ENCODE measurements at places on chromosomes 6 and 20.

- no peak overlapping the region for H3K4me3 ChIP-seq
- H3K27me3 ChIP-seq: no peaks in the 10 kb centered on the region
- peaks cover 26% of the 10 kb centered on the region for H3K4me1 ChIP-seq
- peaks cover 42% of the 10 kb centered on the region for H3K36me3 ChIP-seq
- H3K27ac ChIP-seq: no peak overlapping the region
Observed at GRCh38 chr20:59183751-59184150, 20.1 kb downstream of the ZNF831 start.

GRCh38 chr20:15867899-15868298 is 705.3 kb downstream of the KIF16B start:
- no peaks in the 10 kb centered on the region for H3K36me3 ChIP-seq
- DNase-seq: no peak
- H3K4me1 ChIP-seq: no peaks in the 10 kb centered on the region
- H3K4me3 ChIP-seq: no peak overlapping the region
- H3K27ac ChIP-seq: no peak overlapping the region
- no peaks in the 10 kb centered on the region for H3K27me3 ChIP-seq

GRCh38 chr6:51960419-51960818 is 127.0 kb downstream of the PKHD1 start:
- H3K4me1 ChIP-seq: no peaks in the 10 kb centered on the region
- H3K27me3 ChIP-seq: peaks cover 4% of the 10 kb centered on the region
- H3K36me3 ChIP-seq: no peaks in the 10 kb centered on the region

DNA sequence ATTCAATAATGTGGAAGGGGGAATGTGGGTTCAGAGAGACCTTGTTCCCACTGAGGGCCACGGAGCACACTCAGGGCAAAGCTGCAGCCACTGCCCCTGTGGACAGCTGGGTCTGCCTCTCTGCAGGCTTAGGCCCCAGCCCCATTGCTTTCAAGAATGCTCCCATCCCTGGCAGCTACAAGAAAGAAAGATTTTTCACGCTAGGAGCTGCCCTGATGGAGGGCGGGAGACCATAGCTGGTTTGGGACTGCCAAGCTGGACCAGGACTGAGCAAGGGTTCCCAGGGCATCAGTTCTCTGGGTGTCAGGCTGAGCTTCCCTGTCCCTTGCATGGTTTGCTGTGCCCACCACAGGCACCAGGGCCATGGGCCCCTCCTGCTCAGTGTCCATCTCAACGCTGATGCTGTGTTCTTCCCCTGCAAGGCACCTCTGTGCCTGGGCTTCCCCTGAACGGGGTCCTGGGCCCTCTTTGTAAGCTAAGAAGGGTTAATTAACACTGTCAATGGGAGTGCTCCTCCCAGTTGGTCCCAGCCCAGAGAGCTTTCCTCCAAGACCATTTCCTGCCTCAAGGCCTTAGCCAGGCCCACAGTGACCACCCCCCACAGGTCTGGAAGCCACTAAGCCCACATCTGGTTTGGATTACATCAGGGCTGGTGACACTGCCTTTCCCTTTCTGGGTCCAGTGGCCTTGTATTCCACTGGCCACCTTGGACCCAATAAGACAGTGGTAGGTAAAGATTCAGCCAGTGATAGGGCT is 8.4 kb downstream of the FOXS1 start:
- no peak overlapping the region for H3K27ac ChIP-seq
- peaks cover 5% of the 10 kb centered on the region for H3K27me3 ChIP-seq
- H3K4me1 ChIP-seq: peaks cover 12% of the 10 kb centered on the region
- DNase-seq: no peak
- H3K36me3 ChIP-seq: no peaks in the 10 kb centered on the region

DNA sequence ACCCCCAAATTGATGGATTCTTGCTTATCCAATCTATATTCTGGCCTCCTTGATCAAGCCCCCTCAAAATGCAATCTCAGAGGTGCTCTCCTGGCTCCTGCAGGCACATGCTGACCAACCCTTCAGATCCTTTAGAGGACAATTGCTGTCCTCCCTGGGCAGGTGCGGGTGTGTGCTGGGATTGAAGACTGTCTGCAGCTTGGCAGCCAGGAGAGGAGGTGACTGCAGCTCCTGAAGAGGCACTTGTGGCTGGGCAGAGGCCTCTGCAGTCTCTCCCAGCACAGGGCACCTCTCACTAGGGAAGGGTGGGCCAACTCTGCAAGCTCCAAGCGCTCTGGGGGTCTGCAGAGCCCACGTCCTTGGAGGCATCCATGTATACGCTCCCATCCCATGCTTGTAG is 28.5 kb downstream of the SUMO4 start:
- no peak overlapping the region for H3K4me3 ChIP-seq
- no peaks in the 10 kb centered on the region for H3K36me3 ChIP-seq
- H3K4me1 ChIP-seq: peaks cover 22% of the 10 kb centered on the region
- DNase-seq: no peak

DNA sequence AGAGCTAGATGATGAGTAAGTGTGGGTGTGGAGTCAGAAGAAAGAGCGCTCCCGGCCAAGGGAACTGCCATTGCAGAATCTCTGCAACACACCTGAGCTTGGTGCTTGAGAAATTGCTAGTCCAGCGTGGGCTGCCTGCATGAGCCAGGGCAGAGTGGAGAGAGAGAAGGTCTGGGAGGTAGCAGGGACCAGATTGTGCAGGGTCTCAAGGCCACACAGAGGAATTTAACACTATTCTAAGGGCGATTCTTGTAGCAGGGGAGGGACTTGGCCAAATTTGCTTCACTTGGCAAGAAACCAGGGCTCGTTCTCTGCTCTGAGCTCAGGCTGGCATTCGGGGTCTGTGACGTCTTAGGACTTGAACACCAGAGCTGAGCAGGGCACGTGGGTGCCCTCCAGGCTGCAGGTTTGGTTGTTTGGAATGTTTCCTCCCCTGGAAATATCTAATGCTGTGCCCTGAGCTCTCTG is 53.5 kb downstream of the BCAS4 start:
- no peak overlapping the region for H3K27ac ChIP-seq
- H3K36me3 ChIP-seq: no peaks in the 10 kb centered on the region
- H3K27me3 ChIP-seq: no peaks in the 10 kb centered on the region

DNA sequence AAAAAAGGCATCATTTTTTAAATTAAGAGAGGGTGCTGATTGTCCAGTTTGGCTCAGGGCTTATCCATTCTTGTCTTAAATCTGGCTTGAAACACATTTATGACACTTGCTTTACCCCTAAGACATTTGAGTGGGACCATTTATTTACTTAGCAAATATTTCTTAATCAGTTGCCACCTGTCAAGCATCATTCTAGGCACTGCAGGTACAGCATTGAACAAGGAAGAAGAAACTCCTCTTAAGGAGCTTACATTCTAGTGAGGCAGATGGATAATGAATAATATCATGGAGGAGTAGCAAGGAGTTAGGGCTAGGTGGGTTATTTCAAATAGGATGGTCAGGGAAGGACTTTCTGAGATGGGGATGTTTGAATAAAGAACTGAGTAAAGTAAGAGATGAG is 189.8 kb downstream of the UTRN start:
- no peak overlapping the region for H3K27ac ChIP-seq
- H3K4me1 ChIP-seq: no peaks in the 10 kb centered on the region
- H3K4me3 ChIP-seq: no peak overlapping the region
- H3K36me3 ChIP-seq: peaks cover 60% of the 10 kb centered on the region
- H3K27me3 ChIP-seq: no peaks in the 10 kb centered on the region

- H3K27ac ChIP-seq: no peak overlapping the region
- peaks cover 48% of the 10 kb centered on the region for H3K27me3 ChIP-seq
- DNase-seq: no peak
Observed at GRCh38 chr20:24459733-24460132, 9.7 kb upstream of the SYNDIG1 start.

GRCh38 chr6:144332177-144332576 is 47.0 kb downstream of the UTRN start:
- peaks cover 39% of the 10 kb centered on the region for H3K4me1 ChIP-seq
- H3K36me3 ChIP-seq: no peaks in the 10 kb centered on the region
- no peak overlapping the region for H3K27ac ChIP-seq
- H3K4me3 ChIP-seq: no peak overlapping the region
- DNase-seq: no peak

DNA sequence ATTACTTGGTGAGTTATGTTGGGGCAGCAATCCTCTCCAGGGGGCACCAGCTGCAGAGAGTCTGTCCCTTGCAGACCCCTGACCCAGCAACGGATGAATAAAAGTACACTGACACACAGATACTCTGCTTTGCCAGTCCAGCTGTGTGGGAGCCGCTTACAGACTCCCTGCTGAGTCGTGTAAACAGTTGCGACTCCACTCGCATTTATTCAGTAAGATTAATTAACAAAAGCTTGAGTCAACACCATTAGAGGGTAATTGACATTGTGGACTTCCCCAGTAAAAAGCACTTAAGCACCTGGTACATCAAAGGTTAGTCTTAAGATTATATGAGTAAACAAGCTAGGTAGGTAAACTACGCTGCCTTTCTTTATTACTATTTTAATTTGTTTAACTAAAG is 92.0 kb upstream of the TMEM181 start:
- no peak overlapping the region for H3K4me3 ChIP-seq
- H3K27ac ChIP-seq: no peak overlapping the region
- no peaks in the 10 kb centered on the region for H3K27me3 ChIP-seq
- peaks cover 7% of the 10 kb centered on the region for H3K36me3 ChIP-seq
- DNase-seq: no peak

DNA sequence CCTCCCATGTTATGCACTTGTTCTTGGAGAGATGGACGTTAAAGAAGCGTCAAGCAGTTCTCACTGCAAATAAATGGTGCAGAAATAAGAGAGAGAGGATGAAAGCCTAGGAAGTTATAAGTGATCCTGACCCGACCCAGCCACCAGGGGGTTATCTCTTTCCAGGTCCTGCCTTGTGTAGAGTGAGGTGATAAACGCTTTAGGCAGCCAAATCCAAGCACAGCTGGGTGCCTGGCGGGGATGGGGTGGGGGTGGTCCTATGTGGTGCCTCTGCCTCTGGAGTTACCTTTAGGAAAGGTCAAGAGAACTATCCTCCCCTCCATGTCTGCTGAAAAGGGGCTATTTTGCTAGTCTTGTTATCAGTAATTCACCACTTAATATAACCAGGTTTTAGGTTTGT is 9.2 kb upstream of the TFAP2A start:
- H3K36me3 ChIP-seq: peaks cover 12% of the 10 kb centered on the region
- DNase-seq: no peak
- H3K27me3 ChIP-seq: peaks cover 96% of the 10 kb centered on the region
- no peak overlapping the region for H3K4me3 ChIP-seq
- no peak overlapping the region for H3K27ac ChIP-seq

DNA sequence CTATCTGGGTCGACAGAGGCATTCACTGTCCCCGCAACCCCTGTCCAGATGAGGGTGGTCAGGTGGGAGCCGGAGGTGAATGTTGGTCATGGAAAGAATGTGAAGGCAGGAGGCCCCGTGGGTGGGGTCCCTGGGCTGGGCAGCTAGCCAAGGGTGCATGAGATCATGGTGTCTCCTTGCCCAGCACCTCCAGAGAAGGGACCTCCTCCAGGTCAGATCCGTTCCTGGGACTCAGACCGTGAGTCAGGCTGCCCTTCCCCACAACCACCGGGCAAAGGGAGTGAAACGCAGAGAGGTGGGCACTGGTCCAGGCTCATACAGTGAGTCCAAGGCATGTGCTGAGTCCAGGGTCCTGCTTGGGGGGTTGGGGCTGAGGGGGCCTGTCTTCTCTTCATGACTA is 3.5 kb downstream of the FOXS1 start:
- peaks cover 12% of the 10 kb centered on the region for H3K27me3 ChIP-seq
- no peak overlapping the region for H3K4me3 ChIP-seq
- H3K4me1 ChIP-seq: no peaks in the 10 kb centered on the region

GRCh38 chr20:33192912-33193501 is 24.1 kb upstream of the BPIFA3 start:
- H3K4me3 ChIP-seq: no peak overlapping the region
- no peak for DNase-seq
- no peak overlapping the region for H3K27ac ChIP-seq
- peaks cover 7% of the 10 kb centered on the region for H3K27me3 ChIP-seq
- H3K36me3 ChIP-seq: no peaks in the 10 kb centered on the region

DNA sequence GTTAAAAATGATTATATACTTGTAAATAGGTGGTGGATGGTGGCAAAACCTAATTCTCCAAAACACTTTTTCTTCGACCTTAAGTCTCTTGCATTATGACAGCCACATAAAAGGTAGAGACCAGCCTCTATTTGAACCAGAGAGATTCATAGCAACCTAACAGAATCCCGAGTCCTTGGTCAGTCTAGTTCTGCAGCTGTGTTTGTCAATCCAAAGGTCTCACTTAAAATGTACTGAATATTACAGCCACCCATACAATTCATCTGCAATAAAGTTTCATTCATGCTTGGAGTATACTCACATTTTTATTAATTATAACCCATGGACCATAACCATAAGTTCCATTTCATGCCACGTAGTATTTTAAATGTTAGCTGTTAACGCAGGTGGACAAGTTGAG is 87.2 kb downstream of the EPM2A start:
- no peaks in the 10 kb centered on the region for H3K27me3 ChIP-seq
- DNase-seq: no peak
- H3K36me3 ChIP-seq: no peaks in the 10 kb centered on the region
- no peak overlapping the region for H3K4me3 ChIP-seq

DNA sequence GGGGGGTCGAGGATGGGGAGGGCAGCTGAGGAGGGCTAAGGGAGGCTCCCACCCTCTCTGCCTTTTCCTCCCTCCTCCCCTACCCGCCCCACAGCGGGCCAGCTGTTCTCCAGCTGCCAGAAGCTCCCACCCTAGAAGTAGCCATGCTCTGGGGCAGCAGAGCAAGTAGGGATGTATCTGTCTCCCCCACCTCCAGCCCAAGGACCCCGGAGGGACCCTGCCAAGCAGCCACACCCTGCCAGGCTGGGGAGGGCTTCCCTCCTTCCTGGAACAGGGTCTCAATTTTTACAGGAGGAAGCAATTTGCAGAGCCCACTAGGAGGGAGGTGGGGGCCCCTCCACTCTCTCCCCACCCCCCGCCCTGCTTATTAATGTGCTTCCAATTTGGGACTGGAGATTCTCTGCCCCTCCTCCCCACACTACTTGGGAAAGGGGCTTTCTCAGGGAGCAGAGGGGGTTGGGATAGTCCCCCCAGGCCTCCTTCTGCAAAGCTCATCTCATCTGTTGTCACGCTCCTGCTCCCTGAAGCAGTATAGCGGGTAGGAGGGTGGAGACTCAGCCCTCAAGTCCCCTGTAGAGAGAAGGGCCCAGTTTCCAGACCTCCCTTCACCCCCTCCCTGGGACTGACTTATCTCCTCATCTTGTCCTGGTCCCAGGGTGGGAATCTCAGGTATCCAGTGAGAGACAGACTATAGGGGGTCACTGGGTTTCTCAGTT is 4.5 kb downstream of the TEAD3 start:
- peaks cover 59% of the 10 kb centered on the region for H3K27me3 ChIP-seq
- H3K36me3 ChIP-seq: no peaks in the 10 kb centered on the region
- no peak overlapping the region for H3K4me3 ChIP-seq

GRCh38 chr6:109508166-109508860 is 25.3 kb upstream of the ZBTB24 start:
- peaks cover 19% of the 10 kb centered on the region for H3K27me3 ChIP-seq
- no peak overlapping the region for H3K4me3 ChIP-seq
- no peaks in the 10 kb centered on the region for H3K4me1 ChIP-seq
- H3K27ac ChIP-seq: no peak overlapping the region
